CD4-positive, CD25-positive, alpha-beta regulatory T cell (primary cell): ENCODE measurements at places on chromosomes 6 and 20. TPM values are rescaled to one million over a fixed set of nuclear protein-coding genes. Genes with fewer than 3 reads are reported as not detected.

Gene LINC00237
- total RNA-seq, result not detected

Gene KIAA1586
- 19.2 TPM for total RNA-seq

Gene CEP85L
- total RNA-seq, result 96.4 TPM

Gene BTN1A1
- not detected for total RNA-seq

Gene SLC4A11
- total RNA-seq, result 0.52 TPM

Gene LY6G6D
- total RNA-seq, result not detected

Gene TP53TG5
- not detected for total RNA-seq

Gene SLC17A9
- 4.1 TPM for total RNA-seq

Gene CGA
- 0.62 TPM for total RNA-seq

Gene GTSF1L
- total RNA-seq, result 1.1 TPM

Gene CRIP3
- total RNA-seq, result 3.8 TPM

Gene RUNX2
- total RNA-seq, result 30.0 TPM

Gene FAM50B
- total RNA-seq, result 6.0 TPM

DNA sequence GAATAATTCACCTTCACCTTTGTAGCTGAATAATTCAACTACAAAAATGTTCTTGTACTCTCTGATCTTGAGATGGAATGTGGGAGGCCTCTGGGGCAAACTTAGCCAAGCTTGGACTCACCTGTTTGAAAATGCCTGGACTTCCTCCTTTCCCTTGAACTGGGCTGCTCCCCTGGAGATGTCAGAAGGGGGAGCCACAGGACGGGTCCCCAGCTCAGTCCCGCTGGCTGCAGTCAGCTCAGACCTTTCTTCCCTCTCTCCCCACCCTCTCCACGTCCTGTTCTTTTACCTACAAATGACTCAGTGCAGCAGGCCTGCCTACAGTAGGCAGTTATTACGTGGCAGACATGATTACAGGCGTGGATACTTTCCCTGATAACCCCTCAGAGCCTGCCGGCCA, 131.5 kb upstream of the RALGAPA2 start:
- DNase-seq, result no peak
- no peak overlapping the region for H3K4me3 ChIP-seq
- H3K4me1 ChIP-seq, result no peaks in the 10 kb centered on the region
- H3K27ac ChIP-seq, result no peak overlapping the region
- no peaks in the 10 kb centered on the region for H3K27me3 ChIP-seq
- H3K36me3 ChIP-seq, result no peaks in the 10 kb centered on the region

GRCh38 chr6:37243816-37244370, 13.7 kb upstream of the TBC1D22B start:
- H3K27me3 ChIP-seq, result peaks cover 1% of the 10 kb centered on the region
- H3K36me3 ChIP-seq, result no peaks in the 10 kb centered on the region
- H3K27ac ChIP-seq, result no peak overlapping the region
- no peak for DNase-seq
- H3K4me3 ChIP-seq, result no peak overlapping the region
- peaks cover 5% of the 10 kb centered on the region for H3K4me1 ChIP-seq

GRCh38 chr20:62198496-62198895, 15.7 kb downstream of the MTG2 start:
- no peaks in the 10 kb centered on the region for H3K27me3 ChIP-seq
- DNase-seq, result no peak
- peaks cover 53% of the 10 kb centered on the region for H3K36me3 ChIP-seq
- no peak overlapping the region for H3K4me3 ChIP-seq

DNA sequence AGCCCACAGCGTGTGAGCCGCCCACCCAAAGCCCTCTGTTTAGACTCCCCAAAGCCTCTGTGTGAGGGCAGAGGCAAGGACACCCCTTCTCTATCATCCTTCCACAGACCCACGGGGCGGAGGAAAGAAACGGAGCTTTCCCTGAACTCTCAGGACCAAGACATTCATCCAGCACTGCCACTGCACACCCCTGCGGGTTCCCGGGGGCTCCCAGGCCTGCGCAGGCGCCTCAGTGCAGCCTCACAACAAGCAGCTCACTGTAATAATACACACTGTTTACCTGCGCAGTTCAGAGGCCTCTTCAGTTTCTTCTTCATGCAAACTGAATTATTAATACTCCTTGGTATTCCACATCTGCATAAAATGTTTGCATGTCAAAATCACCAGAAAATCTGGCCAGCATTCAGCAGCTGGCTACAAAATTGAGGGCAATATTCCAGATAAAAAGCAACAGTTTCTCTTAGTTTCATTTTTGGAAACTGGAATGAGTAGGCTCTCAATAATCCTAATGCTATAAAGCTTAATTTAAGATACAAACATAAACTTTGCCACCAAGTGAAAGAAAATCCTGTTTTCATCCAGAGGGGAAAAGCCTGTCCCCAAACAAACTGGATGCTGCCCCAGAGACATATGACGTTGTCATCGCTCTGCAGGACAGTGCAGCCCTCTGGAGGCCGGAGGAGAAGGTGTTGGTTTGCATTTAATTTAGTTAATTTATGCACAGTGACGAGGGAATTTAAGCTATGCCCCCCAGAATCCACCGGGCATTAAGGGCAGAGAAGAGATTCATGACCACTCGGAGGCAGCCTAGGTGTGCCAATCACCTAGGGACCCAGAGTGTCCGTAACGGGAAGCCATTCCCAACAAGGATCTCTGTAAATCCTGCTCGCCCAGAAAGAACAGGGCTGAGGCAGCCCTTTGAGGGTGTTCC, 45.3 kb downstream of the NINL start:
- no peak overlapping the region for H3K4me3 ChIP-seq
- no peak overlapping the region for H3K27ac ChIP-seq
- H3K4me1 ChIP-seq, result no peaks in the 10 kb centered on the region
- no peaks in the 10 kb centered on the region for H3K36me3 ChIP-seq

GRCh38 chr6:148508401-148509041, 165.9 kb downstream of the SASH1 start:
- no peaks in the 10 kb centered on the region for H3K4me1 ChIP-seq
- no peaks in the 10 kb centered on the region for H3K36me3 ChIP-seq
- no peak overlapping the region for H3K4me3 ChIP-seq

- H3K4me1 ChIP-seq, result no peaks in the 10 kb centered on the region
- no peak for DNase-seq
- H3K36me3 ChIP-seq, result no peaks in the 10 kb centered on the region
These were observed 34.4 kb upstream of the LOC128125822 start for GRCh38 chr6:63537959-63538300.

GRCh38 chr6:151409260-151409659, 17.9 kb upstream of the ZBTB2 start:
- no peak for DNase-seq
- no peaks in the 10 kb centered on the region for H3K27me3 ChIP-seq
- no peak overlapping the region for H3K27ac ChIP-seq
- H3K4me3 ChIP-seq, result no peak overlapping the region

GRCh38 chr20:53707371-53708055, 113.9 kb upstream of the ZNF217 start:
- peak overlapping the region; percentile 64 for H3K27ac ChIP-seq
- H3K27me3 ChIP-seq, result no peaks in the 10 kb centered on the region
- peak overlapping the region; percentile 52 for H3K4me3 ChIP-seq
- peaks cover 31% of the 10 kb centered on the region for H3K4me1 ChIP-seq

DNA sequence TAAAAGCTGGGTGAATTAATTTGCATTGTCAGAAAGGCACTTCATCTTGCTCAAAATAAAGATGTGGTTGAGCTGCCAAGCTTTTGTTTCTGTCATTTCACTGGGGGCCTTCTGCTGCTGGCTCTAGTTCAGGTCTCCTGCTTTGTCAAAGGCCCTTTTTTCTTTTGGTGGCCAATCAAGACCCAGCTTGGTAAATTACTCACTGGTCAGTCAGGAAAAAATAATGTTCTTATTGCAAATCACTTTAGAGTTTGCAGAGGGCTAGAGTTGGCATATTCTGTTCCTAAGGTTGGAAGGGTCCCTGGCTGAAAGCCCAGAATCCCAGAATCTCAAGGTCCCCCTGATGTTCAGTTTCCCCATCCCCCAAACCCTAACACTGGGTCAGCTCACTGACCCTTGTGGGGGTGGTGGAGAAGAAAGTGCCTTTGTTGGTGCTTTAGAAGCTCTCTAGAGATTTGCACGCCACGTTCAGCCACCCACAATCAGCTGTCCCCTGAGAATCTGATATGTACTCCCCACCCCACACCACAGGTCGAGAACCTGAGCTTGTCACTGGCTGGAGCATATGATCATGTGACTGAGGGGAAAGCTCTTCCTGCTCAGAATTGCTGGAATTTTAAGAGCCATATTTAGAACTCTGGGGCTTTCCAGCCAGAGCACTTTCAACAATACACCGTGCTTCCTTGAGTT, 21.7 kb upstream of the BNIP5 start:
- H3K4me1 ChIP-seq, result no peaks in the 10 kb centered on the region
- DNase-seq, result no peak
- no peak overlapping the region for H3K4me3 ChIP-seq
- H3K36me3 ChIP-seq, result no peaks in the 10 kb centered on the region

GRCh38 chr20:12159261-12159660, 241.6 kb downstream of the BTBD3 start:
- no peaks in the 10 kb centered on the region for H3K27me3 ChIP-seq
- no peak for DNase-seq
- no peaks in the 10 kb centered on the region for H3K36me3 ChIP-seq

GRCh38 chr6:69102416-69102815, 467.3 kb downstream of the ADGRB3 start:
- no peaks in the 10 kb centered on the region for H3K36me3 ChIP-seq
- no peak overlapping the region for H3K4me3 ChIP-seq
- H3K27ac ChIP-seq, result no peak overlapping the region
- H3K27me3 ChIP-seq, result no peaks in the 10 kb centered on the region
- no peaks in the 10 kb centered on the region for H3K4me1 ChIP-seq

GRCh38 chr20:60071965-60072364, 113.7 kb downstream of the CDH26 start:
- H3K4me1 ChIP-seq, result peaks cover 9% of the 10 kb centered on the region
- H3K27ac ChIP-seq, result no peak overlapping the region
- no peak for DNase-seq
- H3K36me3 ChIP-seq, result peaks cover 6% of the 10 kb centered on the region
- H3K27me3 ChIP-seq, result no peaks in the 10 kb centered on the region
- no peak overlapping the region for H3K4me3 ChIP-seq

DNA sequence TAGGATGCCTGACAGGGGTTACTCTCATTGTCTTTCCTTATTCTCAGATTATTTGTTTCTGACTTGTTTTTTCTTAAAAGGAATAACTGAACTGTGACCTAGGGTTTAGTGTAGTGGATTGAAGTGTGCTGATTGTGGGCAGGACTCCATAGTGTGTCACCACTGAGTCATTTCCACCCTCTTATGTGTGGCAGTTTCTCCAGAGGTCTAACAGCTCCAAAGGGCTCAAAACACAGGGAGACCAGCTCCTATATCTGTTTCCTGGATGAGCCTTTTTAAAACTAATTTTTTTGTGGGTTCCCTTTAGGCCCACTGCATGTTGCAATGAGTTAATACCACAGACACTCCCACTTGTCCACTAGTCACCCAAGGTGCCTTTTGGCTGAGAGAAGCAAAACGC, 951.1 kb upstream of the ADGRB3 start:
- no peaks in the 10 kb centered on the region for H3K27me3 ChIP-seq
- H3K36me3 ChIP-seq, result no peaks in the 10 kb centered on the region
- no peak for DNase-seq

DNA sequence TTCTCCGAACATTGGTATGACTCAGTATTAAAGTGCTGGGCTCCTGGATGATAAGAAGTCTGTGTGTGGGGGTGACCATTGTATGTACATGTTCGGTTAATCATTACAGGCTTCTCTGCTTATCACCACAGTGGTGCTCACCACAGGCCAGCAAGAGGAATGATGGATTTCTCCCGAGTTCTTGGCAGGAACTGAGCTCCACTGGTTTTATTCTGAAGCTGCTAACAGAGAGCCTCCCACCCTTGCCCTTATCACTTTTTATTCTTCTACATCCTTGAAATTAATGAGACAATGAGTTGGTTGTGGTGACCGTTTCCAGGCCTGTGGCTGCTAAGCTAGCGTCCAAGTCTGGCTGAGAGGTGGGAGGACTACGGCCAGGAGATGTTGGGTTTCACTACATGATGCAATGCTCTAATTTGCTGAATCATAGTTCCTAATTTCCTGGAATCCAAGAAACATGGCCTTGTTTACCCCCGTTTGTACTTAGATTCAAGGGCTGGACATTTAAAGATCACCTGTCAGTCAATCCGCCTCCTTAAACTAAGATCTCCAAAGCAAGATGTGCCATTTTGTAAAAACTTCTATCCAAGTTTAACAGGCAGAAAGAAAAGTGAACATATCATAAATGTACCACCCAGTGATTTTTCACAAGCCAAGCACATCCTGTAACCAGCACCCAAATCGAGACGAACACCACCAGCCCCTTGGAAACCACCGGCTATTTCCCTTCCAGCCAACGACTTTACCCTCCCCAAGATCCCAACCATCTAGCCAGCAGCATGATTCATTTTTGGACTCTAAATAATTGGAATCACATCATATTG, 172.5 kb downstream of the FOXA2 start:
- no peaks in the 10 kb centered on the region for H3K27me3 ChIP-seq
- H3K27ac ChIP-seq, result no peak overlapping the region
- no peak for DNase-seq
- no peaks in the 10 kb centered on the region for H3K36me3 ChIP-seq
- H3K4me1 ChIP-seq, result no peaks in the 10 kb centered on the region
- H3K4me3 ChIP-seq, result no peak overlapping the region
